ENCODE measurements at places on chromosomes 2 and 18. TPM values are rescaled to one million over a fixed set of nuclear protein-coding genes. Genes with fewer than 3 reads are reported as not detected.

DSC2 gene
- 0.82 TPM for total RNA-seq

SPATA3 gene
- not detected for total RNA-seq

FAM98A gene
- 41.8 TPM for total RNA-seq

FBXO48 gene
- total RNA-seq, result 0.99 TPM

HOXD3 gene
- total RNA-seq, result not detected

DNA sequence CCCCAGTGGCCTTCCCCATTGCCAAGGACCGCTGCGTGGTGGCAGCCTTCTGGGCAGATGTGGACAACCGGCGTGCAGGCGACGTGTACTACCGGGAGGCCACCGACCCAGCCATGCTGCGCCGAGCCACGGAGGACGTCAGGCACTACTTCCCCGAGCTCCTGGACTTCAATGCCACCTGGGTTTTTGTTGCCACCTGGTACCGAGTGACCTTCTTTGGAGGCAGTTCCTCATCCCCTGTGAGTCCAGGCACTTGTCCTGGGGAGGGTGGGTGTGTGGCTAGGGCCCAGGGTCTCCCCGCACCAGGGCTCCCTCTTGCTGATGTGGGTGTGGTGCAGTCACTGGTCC is 31.9 kb downstream of the SNED1 start:
- DNase-seq, result no peak

- no peak for DNase-seq
Measured at GRCh38 chr2:213224366-213224765, 59.9 kb upstream of the SPAG16 start.

GRCh38 chr2:48940606-48941005 is 185.1 kb upstream of the LHCGR start:
- DNase-seq, result no peak

- no peak for DNase-seq
Measured at GRCh38 chr2:47295131-47295980, 107.6 kb upstream of the MSH2 start.

DNA sequence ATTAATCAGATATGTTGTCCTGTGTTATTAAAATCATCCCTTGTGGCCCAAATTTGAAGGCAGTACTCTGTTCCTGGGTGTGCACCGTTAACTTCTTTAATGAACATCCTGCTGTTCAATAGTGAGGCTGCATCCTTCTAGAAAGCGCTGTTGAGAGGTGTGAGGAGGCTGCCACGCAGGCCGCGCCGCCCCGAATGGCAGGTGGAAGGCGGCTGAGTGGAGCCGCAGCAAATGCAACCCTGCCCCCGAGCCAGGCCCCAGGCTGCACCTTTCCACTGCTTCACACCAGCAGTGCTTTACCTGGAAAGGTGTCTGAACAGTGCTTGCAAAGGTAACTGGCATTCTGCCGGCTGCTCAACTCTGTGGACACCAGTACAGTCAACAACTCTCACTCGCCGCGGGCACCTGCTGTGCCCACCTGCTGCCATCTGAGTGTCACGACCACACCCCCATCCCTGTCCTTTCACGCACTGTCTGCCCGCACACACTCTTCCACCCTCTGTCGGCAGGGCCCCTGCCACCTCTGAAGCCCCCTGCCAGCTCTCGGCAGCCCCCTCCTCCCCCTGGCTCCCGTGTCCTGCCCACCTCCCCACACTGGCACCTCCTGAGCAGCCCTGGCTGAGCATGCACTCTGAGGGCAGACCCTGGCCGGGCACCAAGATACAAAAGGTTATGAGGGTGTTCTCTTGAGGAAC is 70.9 kb downstream of the ODC1 start:
- DNase-seq, result no peak

DNA sequence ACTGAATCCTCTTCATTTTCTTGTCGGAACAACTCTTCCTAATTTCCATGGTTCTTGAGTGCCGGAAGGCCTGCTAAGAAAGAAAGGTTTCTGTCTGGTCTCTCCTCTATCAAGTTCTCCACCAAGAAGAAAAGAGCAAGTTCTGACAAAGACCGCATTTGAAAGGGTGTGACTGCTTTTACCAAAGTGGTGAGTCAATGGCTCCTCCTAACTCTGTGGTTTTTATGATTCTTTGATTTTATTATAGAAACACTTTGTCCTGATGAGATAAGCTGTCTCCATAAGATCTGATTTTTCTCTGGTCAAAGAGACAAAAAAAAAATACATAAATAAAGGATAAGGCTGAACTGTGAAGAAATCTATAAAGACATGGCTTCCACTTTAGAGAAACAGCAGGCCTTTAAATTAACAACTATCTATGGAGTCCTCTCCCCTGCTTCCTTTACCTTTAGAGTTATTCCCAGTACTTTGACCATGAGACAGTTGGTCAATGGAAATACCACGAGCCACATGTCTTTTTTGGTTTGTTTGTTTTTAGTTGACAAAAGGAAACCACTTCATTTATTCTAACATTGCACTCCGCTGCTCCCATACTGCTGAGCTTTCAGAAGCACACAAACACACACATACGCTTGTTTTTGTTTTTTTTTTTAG is 67.7 kb downstream of the REL start:
- DNase-seq, result peak; percentile 52

DNA sequence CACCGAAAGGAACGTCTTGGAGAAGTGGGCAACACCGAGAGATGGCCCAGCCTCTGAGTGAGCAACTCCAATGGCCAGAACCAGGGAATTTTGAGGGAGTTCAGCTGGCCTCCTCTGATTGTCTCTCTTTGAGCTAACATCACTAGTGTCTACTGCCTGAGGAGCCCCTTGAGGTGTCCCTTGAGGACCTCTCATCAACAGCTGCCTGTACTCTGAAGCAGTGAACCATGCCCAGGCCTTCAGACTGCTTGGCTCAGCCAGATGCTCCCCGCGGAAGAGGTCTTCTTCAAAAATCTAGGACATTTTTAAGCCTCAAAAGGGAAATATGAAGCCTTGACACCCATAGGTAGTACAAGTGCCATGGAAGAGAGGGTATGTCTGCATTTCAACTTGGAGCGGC is 430.4 kb downstream of the TXNL1 start:
- no peak for DNase-seq

DNA sequence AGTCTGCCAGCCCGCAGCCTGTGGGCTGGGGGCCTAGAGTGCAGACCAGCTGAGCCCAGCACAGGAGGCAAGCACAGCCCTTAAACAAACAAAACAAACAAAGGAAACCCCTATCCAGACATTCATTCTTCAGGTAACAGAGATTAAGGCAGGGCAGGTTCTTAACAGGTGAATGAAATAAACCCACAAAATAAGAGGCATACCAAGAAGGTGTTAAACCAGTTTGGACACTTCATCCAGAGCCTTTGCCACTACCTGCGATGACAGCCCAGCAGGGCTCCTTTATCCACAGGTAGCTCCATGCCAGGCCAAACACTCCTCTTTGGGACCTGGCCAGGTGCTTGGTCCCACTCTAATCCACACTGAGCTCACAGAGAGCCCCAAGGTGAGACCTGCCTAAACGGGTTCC is 209.7 kb upstream of the SIX2 start:
- DNase-seq, result no peak

- DNase-seq, result peak; percentile 41
Measured at GRCh38 chr2:224584111-224584784, 915 bp downstream of the CUL3 start.

DNA sequence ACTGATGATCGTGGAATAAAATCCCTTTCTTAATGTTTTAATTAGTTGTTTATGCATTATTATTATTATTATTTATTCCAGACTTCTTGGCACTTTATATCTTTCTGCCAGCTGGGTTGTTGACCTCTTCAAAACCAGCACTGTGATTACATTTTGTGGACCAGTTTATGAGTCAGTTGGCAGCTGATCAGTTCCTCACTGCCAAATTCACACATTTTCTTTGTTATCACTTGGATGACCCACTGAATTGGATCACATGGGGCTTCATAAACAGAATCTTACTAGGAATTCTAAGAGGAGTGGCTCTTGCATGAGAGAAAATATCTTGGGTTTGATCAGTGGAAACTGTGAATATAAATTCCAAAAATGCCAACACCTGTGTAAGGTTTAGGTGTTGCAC is 321.8 kb upstream of the SPRED2 start:
- DNase-seq, result peak; percentile 16

GRCh38 chr2:71852141-71852711 is 295.4 kb downstream of the CYP26B1 start:
- peak; percentile 37 for DNase-seq

- DNase-seq, result no peak
Measured at GRCh38 chr2:177326005-177326404, 61.5 kb upstream of the NFE2L2 start.

- DNase-seq, result no peak
Measured at GRCh38 chr2:235051436-235052260, 99.8 kb downstream of the SH3BP4 start.

GRCh38 chr18:45642238-45642637 is 27.0 kb downstream of the SLC14A2 start:
- no peak for DNase-seq

- peak; percentile 48 for DNase-seq
Measured at GRCh38 chr2:26982102-26982742, 11.8 kb downstream of the MAPRE3 start.

DNA sequence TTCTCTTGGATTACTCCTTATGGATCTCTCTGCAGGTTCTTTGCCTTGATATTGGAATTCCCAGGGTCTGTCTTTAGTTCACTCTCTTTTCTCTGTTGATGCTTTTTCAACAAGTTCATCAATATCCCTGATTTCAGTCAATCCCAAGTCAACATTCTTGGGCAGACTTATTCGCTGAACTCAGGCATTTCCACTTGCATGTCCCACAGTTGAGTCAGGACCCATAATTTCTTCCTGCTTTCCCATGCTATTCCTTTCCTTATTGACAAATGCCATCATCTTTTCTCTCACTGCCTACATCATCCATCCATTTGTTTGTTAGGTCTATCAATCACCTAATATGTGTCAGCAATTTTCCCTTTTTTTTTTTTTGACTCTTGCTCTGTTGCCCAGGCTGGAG is 11.6 kb downstream of the GPD2 start:
- DNase-seq, result no peak

- DNase-seq, result no peak
Measured at GRCh38 chr2:42042631-42043355, 5.0 kb upstream of the PKDCC start.

DNA sequence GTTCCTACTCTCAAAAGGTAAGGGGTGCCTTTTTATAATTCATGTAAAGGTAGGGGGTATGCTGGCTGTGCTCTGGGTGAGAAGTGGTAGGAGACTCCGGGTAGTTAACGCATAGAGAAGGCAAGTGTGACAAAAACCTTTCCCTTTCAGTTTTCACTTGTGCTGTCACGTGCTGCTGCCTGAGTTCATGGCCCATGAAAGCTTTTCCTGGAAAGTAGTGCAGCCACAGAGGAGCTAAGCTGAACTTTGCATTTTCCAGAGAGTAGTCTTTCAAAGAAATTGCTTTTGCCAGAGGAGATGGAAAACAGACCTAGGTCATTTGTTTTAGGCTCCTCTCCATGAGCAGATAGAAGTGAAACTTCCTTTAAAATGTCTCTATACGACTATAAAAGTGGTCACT is 44.7 kb downstream of the THSD7B start:
- DNase-seq, result no peak

DNA sequence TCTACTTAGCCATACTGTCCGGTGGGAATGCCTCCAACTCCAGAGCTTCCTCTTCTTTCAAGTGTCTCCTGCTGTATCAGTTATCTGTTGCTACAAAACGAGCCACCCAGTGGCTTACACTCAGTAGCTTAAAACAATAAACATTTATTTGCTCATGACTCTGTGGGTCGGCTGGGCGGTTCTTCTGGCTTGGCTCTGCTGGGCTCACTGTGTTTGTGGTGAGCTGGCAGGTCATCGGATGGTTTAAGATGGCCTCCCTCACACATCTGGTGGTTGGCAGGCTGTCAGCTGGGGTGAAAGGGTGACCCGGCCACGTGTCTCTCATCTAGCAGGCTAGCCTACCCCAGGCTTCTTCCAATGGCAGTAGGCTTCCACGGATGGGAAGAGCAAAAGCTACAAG is 122.4 kb upstream of the SLC1A4 start:
- peak; percentile 86 for DNase-seq

GRCh38 chr2:102253140-102253752 is 58.1 kb upstream of the IL1RL1 start:
- no peak for DNase-seq

- DNase-seq, result no peak
Measured at GRCh38 chr2:106267997-106268396, 73.9 kb upstream of the UXS1 start.

- no peak for DNase-seq
Measured at GRCh38 chr2:176117162-176117822, 714 bp downstream of the HOXD10 start.
